NCI-H1417 (cell line): ENCODE measurements at places on chromosomes 16 and 17.

DNA sequence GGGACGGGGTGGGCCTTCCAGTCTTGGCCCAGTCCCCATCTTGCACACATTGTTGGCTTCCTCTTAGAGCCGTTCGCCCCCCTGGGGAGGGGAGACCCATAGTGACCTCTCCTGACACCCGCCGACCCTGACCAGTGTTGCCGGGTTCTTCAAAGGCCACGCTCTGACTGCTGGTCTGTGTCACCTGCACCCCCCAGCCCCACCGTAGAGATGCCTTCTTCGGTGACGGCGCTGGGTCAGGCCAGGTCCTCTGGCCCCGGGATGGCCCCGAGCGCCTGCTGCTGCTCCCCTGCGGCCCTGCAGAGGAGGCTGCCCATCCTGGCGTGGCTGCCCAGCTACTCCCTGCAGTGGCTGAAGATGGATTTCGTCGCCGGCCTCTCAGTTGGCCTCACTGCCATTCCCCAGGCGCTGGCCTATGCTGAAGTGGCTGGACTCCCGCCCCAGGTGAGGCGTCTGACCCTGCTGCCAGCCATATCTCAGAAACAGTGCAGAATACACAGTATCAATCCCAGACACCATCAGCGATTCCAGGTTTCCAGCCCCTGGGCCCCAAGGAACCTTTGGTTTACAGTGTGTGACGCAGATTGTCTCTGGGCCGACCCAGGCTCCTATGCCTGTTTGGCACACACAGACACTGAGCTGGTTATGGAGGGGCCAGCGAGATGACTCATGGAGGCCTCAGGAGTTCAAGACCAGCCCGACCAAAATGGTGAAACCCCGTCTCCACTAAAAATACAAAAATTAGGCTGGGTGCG is 1.3 kb downstream of the SLC26A11 start:
- no peak for DNase-seq

DNA sequence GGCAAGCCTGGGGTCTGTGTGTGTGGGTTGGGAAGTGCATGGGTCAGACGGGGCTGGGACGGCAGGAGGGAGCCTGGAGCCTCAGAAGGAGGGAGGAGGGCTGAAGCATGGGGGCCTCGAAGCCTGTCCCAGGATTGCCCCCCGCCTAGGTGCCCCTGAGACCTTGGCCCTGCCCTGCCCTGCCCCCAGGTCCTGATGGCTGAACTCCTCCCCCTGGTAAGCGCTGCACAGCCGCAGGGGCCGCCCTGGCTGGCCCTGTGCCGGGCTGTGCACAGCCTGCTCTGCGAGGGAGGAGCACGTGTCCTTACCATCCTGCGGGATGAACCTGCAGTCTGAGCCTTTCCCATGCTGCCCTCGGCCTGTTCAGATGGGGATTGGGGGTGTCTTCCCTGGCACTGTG is 4.4 kb downstream of the TEDC2 start:
- no peak for DNase-seq

GRCh38 chr16:10752843-10753523 is 9.3 kb downstream of the NUBP1 start:
- no peak for DNase-seq

GRCh38 chr16:57648581-57649442 is 19.3 kb upstream of the ADGRG3 start:
- DNase-seq = peak; percentile 80

DNA sequence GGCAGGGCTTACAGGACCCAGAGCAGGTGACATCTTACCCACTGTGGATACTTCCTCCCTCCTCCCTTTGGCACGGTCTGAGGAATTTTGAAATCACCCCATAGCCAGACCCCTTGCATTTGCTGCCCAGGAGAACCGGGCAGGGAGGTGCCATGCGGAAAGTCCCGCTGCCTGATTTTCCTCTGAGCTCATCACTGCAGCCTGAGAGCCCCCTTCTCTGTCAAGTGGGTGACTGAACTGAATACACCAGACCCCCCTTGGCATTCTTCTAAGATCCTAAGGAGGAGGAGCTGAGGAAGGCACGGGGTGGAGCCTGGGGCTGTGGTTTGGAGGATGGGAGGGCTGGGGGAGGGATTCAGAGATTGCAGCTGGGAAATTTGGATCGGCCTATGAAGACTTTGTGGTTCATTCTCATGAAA is 173.4 kb downstream of the RAB11FIP4 start:
- DNase-seq = no peak

DNA sequence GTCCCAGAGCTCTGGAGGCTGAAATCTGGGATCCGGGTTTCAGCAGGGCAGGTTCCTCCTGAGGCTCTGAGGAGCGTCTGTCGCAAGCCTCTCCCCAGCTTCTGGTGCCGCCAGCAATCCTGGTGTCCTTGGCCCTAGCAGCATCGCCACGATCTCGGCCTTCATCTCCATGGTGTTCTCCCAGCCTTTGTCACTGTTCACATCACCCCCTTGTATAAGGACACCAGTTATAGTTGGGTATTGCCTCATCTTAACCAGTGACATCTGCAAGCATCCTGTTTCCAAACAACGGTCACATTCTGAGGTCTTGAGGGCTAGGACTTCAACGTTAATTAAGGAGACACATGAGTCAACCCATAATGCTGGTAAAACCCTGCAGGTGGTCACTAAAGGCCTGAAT is 2.8 kb upstream of the PPP1R27 start:
- no peak for DNase-seq

GRCh38 chr17:71085238-71086033 is 916.1 kb downstream of the KCNJ2 start:
- peak; percentile 21 for DNase-seq

DNA sequence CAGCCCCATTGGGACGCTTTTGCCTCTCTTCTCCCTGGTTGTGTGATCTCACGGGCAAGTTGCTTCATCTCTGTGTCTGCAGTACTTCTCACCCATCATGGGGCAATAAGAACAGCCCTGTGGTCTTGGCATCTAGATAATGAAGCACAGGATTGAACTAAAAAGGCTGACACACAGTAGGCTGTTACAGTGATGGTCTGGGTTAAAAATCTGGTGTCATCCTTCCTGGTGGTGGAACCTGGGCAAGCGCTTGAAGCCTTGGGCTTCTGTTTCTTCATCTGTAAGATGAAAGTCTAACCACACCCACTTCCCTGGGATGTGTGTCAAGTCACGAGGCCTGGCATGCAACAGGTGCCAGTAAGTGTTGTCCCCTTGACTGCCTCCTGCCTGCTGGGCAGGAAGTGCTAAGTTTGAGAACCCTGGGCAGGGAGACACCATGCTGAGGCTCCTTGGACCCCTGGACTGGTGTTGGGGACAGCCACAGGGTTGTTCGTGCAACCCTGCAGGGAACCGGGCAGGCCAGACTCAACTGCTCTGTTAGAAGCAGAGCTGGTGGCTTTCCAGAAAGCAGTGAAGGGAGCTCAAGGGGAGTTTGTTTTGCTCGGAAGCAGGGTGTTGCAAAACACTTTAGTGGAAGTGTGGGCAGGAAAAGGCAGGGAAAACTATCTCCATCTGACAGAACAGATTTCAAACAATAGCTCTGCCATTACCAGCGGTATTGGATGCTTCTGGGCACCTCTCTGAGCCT is 5.9 kb upstream of the MAP2K3 start:
- no peak for DNase-seq

- DNase-seq = peak; percentile 33
Observed at GRCh38 chr16:69150146-69150865, 17.9 kb downstream of the UTP4 start.

GRCh38 chr17:8968503-8968902 is 3.0 kb upstream of the PIK3R5 start:
- DNase-seq = no peak

DNA sequence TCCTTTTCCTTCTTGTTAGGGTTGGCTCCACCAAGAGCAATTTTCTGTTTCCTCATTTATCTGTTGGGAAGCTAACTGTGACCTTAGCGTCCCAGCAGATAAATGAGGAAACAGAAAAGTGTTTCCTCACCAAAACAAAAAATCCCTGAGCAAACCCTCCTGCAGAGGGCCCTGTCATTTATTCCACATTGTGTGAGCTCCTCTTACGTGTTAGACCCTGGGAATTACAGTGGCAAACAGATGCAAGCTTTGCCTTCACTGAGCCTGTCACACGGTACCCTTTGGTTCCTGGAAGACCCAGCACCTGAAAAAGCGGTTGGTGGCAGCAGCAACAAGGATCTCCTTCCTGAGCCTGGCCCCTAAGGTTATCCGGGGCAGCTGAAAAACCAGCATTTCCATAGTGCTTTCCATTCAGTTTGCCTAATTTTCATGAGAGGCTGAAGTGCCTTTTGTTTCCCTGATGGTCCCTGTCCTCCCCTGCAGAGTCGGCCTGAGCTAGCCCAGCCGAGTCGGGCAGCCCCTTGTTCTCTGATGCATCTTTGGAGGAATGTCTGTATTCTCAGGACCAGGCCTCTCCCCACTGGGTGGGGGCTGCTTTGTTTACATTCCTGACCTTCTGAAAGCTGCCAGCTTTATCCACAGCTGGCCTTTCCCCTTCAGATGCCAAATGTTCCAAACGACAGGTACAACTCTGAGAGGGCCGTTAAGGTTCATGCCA is 34.7 kb downstream of the YPEL2 start:
- peak; percentile 65 for DNase-seq

DNA sequence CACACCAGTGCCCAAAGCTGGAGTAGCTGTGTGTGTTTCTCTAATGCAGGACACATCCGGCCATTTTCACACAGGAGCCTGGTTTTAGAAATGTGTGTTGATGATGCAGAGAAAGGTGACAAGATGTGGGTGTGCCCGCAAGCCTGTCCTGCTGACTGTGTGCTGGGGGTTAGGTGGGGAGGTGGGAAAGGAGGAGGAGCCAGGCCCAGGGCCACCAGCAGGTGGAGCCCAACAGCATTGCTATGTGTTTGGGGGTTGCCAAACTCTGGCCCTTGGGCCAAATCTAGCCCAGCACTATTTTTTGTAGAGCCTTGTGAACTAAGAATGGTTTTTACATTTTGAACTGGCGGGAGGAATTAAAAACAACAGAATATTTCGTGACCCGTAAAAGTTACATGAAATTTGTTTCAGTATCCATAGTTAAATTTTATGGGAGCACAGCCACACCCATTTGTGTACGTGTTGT is 61.7 kb upstream of the LGALS9 start:
- peak; percentile 8 for DNase-seq

DNA sequence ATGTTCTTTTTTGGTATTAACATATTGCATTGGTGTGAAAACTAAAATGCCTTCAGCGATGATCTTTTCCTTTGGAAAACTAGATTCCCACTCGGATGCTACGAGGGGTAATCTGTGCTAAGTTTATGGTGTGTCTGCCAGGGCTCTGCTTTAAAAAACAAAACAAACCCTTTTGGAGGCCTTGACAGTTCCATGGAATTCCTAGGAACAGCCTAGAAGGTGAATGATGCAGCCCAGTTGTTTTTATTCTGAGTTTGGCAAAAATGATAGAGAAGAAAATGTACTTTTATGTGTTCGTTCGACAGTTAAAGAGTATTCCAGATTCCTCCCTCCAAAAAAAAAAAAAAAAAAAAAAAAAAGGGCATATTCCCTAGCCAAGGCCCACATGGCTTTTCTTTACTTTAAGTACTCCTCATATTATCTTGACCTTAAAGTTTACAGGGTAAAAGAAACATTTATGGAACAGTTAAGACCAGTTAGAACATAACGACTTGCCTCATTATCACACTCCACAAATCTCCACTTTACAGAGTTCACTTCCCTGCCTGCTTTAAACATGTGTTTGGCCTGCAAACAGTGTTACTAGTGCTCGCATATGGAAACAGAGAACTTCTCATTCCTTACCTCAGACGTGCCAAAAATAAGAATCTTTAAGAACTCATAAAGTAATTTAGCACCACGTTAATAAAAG is 159.1 kb downstream of the WWOX start:
- DNase-seq = peak; percentile 2

- no peak for DNase-seq
Observed at GRCh38 chr16:76579277-76579922, 302.2 kb downstream of the CNTNAP4 start.

DNA sequence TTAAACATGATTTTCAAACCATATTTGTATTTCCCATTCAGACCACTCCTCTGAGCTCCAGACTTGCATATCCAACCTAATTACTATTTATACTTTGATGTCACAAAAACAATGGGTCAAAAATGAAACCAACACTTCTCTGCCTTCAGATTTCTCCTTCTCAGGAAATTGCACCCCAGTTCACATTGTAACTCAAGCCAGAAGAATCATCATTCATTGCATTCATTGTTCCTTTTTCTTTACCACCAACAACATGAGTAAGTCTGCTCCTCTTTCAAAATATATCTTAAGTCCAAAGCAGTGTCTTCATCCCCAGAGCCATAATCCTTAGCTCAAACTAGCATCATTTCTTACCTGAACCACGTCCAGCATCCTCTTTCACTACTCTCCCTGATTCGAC is 2.6 kb upstream of the AKAP1 start:
- DNase-seq = no peak

- DNase-seq = peak; percentile 21
Observed at GRCh38 chr17:4833941-4834680, 971 bp downstream of the MINK1 start.

DNA sequence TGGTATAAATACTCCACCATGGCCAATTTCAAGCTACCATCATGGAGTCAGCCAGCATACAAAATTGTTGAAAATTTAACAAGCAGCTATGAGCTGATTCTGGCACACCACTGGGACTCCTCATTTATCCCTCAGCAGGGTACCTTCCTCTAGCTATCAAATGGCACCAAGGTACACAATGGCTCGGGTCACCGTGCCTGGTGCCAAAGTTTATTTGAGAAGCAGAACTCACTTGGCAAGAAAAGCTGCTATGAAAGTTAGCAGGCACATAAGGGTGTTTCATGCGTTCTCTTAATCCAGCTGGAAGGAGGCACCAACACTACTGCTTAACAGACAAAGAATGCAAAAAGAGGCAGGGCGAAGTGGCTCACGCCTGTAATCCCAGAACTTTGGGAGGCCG is 51.6 kb downstream of the IKZF3 start:
- DNase-seq = no peak

DNA sequence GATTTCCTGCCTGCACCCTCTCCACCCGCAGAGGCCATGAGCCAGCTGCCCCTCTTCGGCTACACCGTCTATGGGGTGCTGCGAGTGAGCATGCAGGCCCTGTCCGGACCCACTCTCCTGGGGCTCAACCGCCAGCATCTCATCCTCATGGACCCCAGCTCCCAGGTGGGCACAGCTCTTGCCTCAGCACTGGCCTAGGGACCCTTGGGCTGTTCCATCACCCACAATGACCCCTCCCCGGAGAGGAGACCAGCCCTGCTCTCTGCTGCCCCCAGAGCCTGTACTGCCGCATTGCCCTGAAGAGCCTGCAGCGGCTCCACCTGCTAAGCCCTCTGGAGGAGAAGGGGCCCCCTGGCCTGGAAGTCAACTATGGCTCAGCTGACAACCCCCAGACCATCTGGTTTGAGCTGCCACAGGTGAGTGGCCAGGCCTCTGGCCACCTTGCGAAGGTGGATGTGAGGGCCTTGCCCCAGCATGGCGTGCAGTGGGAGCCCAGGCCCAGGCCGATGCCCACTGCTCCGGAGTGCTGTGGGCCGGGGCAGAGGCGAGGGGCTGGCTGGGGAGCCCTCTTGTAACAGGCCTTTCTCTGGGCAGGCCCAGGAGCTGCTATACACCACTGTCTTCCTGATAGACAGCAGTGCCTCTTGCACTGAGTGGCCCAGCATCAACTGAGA is 7.3 kb upstream of the SMIM5 start:
- DNase-seq = peak; percentile 12

GRCh38 chr16:85262558-85263238 is 150.4 kb upstream of the CIBAR2 start:
- peak; percentile 62 for DNase-seq
